Fibroblast of skin of left quadriceps (primary cell): ENCODE measurements at places on chromosomes 16 and 17.

DNA sequence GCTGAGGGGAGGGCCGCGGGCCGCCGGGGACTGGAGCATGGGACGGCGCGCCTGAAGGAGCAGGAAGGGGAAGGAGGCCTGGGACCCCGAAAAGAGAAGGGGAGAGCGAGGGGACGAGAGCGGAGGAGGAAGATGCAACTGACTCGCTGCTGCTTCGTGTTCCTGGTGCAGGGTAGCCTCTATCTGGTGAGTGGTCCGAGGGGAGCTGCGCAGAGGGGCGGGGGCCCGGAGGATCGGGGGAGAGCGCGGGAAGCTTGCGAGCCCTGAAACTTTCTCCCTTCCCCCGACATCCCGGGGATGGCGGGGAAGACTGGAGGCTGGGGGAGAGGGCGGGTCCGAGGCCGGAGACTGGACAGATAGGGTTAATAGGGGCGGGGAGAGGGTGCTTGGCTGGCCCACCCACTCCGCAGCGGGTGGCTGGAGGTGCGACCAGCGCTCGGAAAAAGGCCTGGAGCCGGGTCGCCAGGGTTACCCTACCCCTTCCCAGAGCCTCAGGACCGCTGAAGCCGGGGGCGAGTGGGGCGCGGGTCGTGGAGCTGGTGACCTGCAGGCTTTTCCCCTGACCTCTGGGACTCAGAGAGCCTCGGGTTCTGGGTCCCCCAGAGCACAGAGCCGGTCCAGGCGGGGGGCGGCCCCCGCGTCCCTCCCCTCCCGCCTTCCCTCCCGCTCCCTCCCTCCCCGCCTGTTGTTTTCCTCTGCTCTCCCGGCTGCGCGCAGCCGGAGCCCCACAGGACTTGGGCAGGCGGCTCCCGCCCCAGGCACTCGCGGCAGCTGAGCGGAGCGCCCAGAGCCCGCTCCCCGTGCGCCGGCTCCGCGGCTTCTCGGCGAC, 631 bp downstream of the NXPH3 start:
- DNase-seq: no peak

DNA sequence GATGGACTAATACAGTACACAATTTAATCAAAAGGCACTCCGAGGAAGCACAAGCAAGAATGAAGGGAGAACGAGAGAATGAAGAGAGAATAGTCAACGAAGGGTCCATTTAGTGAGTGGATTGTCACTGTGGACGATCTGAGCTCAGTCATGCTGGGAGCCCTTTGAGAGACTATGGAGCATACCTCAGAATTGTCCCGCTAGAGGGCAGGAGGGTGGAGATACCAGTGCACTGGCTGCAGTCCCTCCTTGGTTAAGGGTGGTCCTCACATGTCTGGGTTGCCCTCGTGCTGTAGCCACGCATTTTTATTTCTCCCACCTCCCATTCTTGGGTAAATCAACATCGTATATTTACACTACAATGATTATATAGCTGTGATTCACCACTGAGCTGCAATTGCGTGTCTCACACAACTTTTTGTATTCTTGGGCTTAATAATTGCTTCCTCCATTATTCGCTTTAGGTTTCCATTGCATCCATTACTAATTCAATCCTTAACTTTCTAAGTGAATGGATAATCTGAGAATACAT, 33.2 kb upstream of the FAM20A start:
- no peak for DNase-seq

DNA sequence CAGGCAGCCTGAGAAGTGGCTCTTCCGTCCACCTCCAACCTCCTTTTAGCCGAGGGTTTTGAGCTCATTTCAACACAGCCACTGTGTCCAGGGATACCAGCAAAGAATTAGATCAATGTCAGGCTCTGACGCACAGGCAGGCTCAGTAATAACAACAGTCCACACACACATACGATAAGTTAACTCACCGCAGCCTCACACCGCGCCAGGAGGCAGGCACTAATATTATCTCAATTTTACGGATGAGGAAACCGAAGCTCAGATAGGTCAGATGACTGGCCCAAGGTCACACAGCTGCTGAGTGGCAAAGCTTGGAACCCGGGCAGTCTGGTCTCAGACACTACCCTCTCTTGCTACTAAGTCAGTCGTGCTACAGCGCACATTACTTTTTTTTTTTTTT, 22.9 kb downstream of the ABR start:
- DNase-seq: no peak

GRCh38 chr17:45429339-45430005, 3.2 kb downstream of the ARHGAP27 start:
- DNase-seq: no peak

- no peak for DNase-seq
These were observed 26.0 kb downstream of the KLHDC4 start for GRCh38 chr16:87739801-87740200.

DNA sequence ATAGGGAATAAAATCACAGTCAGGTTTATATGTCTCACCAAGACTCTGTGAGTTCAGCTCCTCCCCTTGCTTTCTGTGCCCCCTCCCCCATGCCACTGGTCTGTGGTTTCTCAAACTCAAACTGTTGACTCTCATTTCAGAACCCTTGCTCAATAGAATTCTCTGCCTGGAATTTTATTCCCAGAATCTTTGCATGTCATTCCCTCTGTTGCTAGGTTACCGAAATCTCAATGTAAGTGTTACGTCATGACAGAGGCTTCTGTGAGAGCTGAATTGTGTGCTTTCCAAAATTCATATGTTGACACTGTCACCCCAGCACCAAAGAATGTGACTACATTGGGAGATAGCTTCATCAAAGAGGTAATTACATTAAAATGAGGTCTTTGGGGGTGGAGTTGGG, 1938.8 kb downstream of the TP53TG3F start:
- DNase-seq: no peak

DNA sequence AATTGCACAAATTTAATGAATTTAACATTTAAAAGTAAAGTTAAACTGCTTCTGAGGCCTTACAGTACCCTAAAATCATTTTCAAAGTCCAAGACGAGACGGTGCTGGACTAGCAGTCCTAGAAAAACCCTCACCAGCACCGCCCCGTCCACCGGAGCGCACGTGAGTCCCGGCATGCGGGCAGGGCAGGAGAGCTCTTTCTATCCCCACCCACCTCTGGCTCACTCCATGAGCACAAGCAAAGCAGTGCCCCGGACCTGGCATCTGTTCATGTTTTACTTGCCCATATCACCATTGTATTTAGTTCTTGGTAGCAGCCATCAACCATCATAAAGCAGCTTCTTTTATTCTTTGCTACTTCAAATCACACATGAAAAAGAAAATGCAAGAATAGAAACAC, 41.7 kb downstream of the ANKRD11 start:
- DNase-seq: no peak

GRCh38 chr16:85301231-85301630, 189.0 kb upstream of the CIBAR2 start:
- no peak for DNase-seq

DNA sequence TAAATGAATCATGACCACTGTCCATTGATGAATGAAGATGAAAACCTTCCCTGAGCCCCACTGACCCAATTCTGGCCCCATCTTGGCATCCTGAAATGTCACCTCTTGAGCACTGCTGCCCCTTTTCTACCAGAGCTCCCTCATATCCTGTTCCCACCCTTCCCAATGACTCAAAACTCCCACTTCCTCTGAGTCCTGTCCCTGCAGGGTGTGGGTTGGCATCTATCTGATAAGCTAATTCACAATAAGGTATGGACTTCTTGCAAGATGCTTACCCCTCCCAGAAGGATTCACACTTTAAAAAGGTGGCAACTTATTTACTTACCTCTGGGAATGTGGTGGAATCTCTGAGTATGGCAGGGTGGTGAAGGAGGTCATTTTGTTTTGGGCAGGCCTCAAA, 13.3 kb upstream of the CSNK2A2 start:
- no peak for DNase-seq
